ENCODE measurements at places on chromosomes 5 and 9.
A peak's percentile ranks its signal among the peaks of the same experiment; 100 is the strongest.

DNA sequence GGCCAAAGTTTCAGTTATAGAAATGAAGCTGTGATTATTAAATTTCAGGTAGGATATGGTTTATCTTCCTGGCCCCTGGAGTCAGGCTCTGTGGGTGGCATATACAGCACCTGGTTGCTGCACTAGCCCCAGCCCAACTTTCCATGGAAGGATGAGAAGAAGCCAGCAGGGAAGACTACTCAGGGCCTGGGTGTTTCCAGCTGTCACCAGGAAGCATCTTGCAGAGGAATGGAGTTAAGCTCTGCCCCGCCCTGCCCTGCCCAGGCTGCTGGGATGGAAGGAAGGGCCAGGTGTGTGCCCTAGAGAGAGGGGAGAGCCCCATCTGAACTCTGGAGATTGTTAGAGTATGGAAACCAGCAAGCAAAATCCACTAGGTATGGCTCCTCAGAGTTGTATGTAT, 42.8 kb upstream of the FAT2 start:
- DNase-seq: no peak

DNA sequence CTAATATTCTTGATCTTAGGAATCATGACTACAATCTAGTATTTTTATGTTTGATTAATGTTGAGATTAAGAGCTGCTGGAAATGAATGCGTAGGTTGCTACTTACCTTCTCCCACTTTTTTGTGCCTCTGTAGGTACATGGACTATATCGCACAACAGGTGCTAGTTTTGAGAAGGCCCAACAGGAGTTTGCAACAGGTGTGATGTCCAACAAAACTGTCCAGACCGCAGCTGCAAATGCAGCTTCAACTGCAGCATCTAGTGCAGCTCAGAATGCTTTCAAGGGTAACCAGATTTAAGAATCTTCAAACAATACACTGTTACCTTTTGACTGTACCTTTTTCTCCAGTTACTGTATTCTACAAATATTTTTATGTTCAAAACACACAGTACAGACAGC, 115.0 kb downstream of the SCAMP1 start:
- no peak for DNase-seq

DNA sequence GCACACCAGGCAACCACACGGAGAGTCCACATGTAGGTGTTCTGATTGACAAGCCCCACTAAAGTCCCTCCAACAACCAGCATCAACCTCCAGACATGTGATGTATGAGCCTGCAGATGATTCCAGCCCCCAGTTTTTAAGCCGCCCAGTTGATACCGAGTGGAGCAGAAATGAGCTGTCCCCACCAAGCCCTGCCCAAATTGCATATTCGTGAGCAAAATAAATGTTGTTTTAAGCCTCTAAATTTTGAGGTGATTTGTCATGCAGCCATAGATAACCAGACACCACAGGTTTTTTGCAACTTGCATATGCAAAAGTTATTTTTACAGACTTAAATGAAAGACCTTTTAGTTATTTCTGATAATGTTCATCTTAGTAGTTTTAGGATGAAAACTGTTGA, 187.7 kb downstream of the PIK3R1 start:
- no peak for DNase-seq

DNA sequence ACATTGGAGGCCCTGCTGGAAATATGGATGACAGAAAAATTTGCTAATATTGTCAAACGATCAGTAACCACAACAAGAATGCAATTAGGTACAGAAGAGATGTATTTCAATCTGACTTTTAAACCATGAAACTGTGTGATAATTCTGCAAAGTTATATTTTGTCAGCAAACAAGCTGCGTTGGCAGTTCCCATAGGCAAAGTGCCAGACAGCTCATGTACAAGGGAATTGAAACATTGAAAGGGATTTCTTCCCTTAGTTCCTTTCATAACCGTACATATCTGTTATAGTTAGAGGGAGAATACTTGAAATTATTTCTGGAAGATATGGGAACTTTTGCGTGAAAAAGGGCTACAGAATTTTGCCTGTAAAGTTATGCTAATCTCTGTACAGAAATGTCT, 419.4 kb upstream of the PTGER4 start:
- peak; percentile 44 for DNase-seq

DNA sequence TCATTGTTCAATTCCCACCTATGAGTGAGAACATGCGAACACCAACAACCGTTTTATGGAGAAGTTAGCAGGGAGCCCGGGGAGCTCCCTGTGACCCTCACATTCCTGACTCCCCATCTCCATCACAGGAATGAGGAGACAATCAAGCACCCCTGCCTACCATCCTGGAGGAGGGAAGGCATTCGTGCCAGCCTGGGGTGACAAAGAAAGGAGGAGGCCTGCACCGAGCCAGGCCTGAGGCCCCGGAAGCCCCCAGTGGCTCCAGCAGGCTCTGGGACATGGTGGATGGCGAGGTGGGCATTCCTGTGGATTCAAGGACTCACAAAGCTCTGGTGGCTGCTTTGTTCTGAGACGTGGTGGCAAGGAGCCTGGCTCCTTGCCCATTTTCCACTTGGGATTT, 36.5 kb upstream of the UGT3A1 start:
- DNase-seq: no peak

DNA sequence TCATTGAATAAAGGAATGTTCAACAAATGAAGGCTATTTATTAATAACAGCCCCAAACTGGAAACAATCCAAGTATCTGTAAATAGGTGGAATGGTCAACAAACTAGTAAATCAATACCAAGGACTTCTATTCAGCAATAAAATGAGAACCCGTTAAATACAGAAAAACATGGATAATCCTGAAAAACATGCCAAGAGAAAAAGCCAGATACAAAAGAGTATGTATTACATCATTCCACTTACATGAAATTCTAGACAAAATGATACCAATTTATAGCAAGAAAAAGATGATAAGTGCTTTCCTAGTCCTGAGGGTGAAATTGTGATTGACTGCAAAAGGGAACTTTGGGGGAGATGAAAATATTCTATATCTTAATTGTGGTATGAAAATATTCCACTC, 3.1 kb downstream of the PJA2 start:
- no peak for DNase-seq
